ENCODE measurements at places on chromosomes 5 and 9. TPM values are rescaled to one million over a fixed set of nuclear protein-coding genes. Genes with fewer than 3 reads are reported as not detected.
A peak's percentile ranks its signal among the peaks of the same experiment; 100 is the strongest.

- peaks cover 5% of the 10 kb centered on the region for H3K27me3 ChIP-seq
- H3K4me1 ChIP-seq: peaks cover 39% of the 10 kb centered on the region
- peak; percentile 67 for DNase-seq
- peak within 1 kb of the TSS; percentile 95 for H3K4me3 ChIP-seq
- peaks cover 7% of the 10 kb centered on the region for H3K36me3 ChIP-seq
- peak within 1 kb of the TSS; percentile 83 for H3K27ac ChIP-seq
Observed at GRCh38 chr5:154190595-154191304, at the start of gene GALNT10. Gene GALNT10 (plus strand): TSS chr5:154190733. CDS start chr5:154190867, 134 bp downstream.

GRCh38 chr5:157750320-157750719 lies 6.8 kb downstream of the LSM11 start:
- no peaks in the 10 kb centered on the region for H3K27me3 ChIP-seq
- H3K27ac ChIP-seq: no peak overlapping the region
- peaks cover 15% of the 10 kb centered on the region for H3K36me3 ChIP-seq
- H3K4me1 ChIP-seq: peaks cover 46% of the 10 kb centered on the region
- no peak for DNase-seq
- no peak overlapping the region for H3K4me3 ChIP-seq

GRCh38 chr9:110517483-110517882 lies 62.1 kb downstream of the SVEP1 start:
- no peaks in the 10 kb centered on the region for H3K4me1 ChIP-seq
- H3K4me3 ChIP-seq: no peak overlapping the region
- H3K27ac ChIP-seq: no peak overlapping the region
- H3K36me3 ChIP-seq: no peaks in the 10 kb centered on the region
- peaks cover 1% of the 10 kb centered on the region for H3K27me3 ChIP-seq

DNA sequence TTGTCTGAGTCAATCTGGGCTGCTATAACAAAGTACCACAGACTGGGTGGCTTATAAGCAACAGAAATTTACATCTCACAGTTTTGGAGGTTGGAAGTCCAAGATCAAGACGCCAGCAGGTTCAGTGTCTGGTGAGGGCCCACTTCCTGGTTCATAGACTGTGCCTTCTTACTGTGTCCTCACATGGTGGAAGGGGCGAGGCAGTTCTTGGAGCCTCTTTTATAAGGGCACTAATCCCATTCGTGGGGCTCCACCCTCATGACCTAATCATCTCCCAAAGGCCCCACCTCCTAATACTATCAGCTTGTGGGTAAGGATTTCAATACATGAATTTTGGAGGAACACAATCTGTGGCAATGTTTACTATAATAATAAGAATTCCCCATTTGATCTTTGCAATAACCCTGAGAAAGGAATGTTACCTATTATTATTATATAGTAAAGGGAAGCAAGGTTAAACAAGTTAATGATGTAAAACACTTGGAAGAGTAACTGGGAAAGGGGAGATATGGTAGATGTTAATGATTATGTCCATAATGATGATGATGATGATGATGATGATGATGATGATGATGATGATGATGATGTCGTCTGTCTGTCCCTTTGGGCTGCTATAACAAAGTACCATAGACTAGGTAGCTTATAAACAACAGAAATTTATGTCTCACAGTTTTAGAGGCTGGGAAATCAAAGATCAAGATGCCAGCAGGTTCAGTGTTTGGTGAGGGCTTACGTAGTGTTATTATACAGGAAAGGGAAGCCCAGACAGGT lies 40.8 kb downstream of the WHRN start:
- H3K27me3 ChIP-seq: no peaks in the 10 kb centered on the region
- no peak for DNase-seq
- no peak overlapping the region for H3K27ac ChIP-seq
- no peaks in the 10 kb centered on the region for H3K4me1 ChIP-seq

Gene NPM1
- total RNA-seq: 2,483 TPM

Data from activated CD4-positive, alpha-beta memory T cell treated with anti-CD3 and anti-CD28 coated beads for 36 hours (primary cell).